GM23248 (cell line): ENCODE measurements at places on chromosomes 6 and 20. TPM values are rescaled to one million over a fixed set of nuclear protein-coding genes. Genes with fewer than 3 reads are reported as not detected.

The SEL1L2 gene
- total RNA-seq: not detected in 2 replicates

The DCDC2 gene
- total RNA-seq: not detected in 2 replicates

The CST2 gene
- 0.63 and 5.6 TPM in 2 replicates for total RNA-seq

The HTR1E gene
- not detected in 2 replicates for total RNA-seq

The MEP1A gene
- not detected in 2 replicates for total RNA-seq

The IPCEF1 gene
- total RNA-seq: not detected in 2 replicates

The SIRPB1 gene
- total RNA-seq: 0.38 and 0.54 TPM in 2 replicates

The BCKDHB gene
- total RNA-seq: 18.4 and 22.4 TPM in 2 replicates

The COL19A1 gene
- not detected in 2 replicates for total RNA-seq

The BMP7 gene
- not detected in 2 replicates for total RNA-seq

The FAM110A gene
- total RNA-seq: 2.6 and 5.6 TPM in 2 replicates

The CNR1 gene
- not detected in 2 replicates for total RNA-seq

The TRIM40 gene
- total RNA-seq: not detected in 2 replicates

The PTK7 gene
- total RNA-seq: 146 and 162 TPM in 2 replicates

The PTPRK gene
- total RNA-seq: 23.1 and 34.5 TPM in 2 replicates

The EPPIN gene
- not detected in 2 replicates for total RNA-seq

The SPTLC3 gene
- 1.1 and 5.5 TPM in 2 replicates for total RNA-seq

The ZNF311 gene
- total RNA-seq: 0.54 and 0.76 TPM in 2 replicates

The SIRPB2 gene
- not detected in 2 replicates for total RNA-seq

The MAS1 gene
- total RNA-seq: not detected in 2 replicates

The TTI1 gene
- total RNA-seq: 9.9 and 12.1 TPM in 2 replicates

The PBOV1 gene
- total RNA-seq: not detected in 2 replicates

The ACSS1 gene
- under 0.01 and 1.1 TPM in 2 replicates for total RNA-seq

The MCHR2 gene
- total RNA-seq: not detected in 2 replicates

The FARS2 gene
- total RNA-seq: 10.2 and 16.5 TPM in 2 replicates

The PRR18 gene
- total RNA-seq: not detected in 2 replicates

The LINC00237 gene
- not detected in 2 replicates for total RNA-seq

The HCK gene
- not detected in 2 replicates for total RNA-seq

The ECT2L gene
- total RNA-seq: not detected in 2 replicates

The UBE2J1 gene
- total RNA-seq: 42.9 and 43.4 TPM in 2 replicates

The SLC35F1 gene
- total RNA-seq: 0.76 TPM in 1 of 2 replicates, not detected in the other

The TENT5A gene
- total RNA-seq: 48.6 and 50.5 TPM in 2 replicates

The ENPP4 gene
- total RNA-seq: 0.63 and 1.9 TPM in 2 replicates

The PHF20 gene
- 23.3 and 25.0 TPM in 2 replicates for total RNA-seq

The NKAPL gene
- total RNA-seq: 0.97 and 1.9 TPM in 2 replicates

The ZNF451 gene
- 39.0 and 42.4 TPM in 2 replicates for total RNA-seq

The MCCD1 gene
- not detected in 2 replicates for total RNA-seq

The CASP8AP2 gene
- total RNA-seq: 8.5 and 9.3 TPM in 2 replicates

The MOG gene
- total RNA-seq: not detected in 2 replicates

The ATF6B gene
- 33.3 and 37.3 TPM in 2 replicates for total RNA-seq

The BANF2 gene
- not detected in 2 replicates for total RNA-seq

The SLC22A3 gene
- not detected in 2 replicates for total RNA-seq

The CNKSR3 gene
- total RNA-seq: 1.7 and 2.4 TPM in 2 replicates

The CD93 gene
- not detected in 2 replicates for total RNA-seq

The TJAP1 gene
- 17.7 and 32.9 TPM in 2 replicates for total RNA-seq

The APCDD1L gene
- total RNA-seq: 19.5 and 25.6 TPM in 2 replicates

The GSTA5 gene
- total RNA-seq: not detected in 2 replicates

The PAQR8 gene
- 1.5 and 3.4 TPM in 2 replicates for total RNA-seq

The USP49 gene
- total RNA-seq: 0.97 and 2.4 TPM in 2 replicates

The NMBR gene
- total RNA-seq: not detected in 2 replicates

The CCN6 gene
- not detected in 2 replicates for total RNA-seq
